A549 treated with RU486 at 1 μM for 4 hours (cell line): ENCODE measurements at places on chromosomes 1 and 21. TPM values are rescaled to one million over a fixed set of nuclear protein-coding genes. Genes with fewer than 3 reads are reported as not detected.

The ATP1B1 gene
- 180 to 270 TPM (median 253 TPM) in 5 replicates for total RNA-seq

The LINGO4 gene
- total RNA-seq = not detected in 5 replicates

The SIM2 gene
- 9.0 to 12.1 TPM (median 11.1 TPM) in 5 replicates for total RNA-seq

The VPS26C gene
- total RNA-seq = 23.5 to 32.7 TPM (median 28.0 TPM) in 5 replicates

The TFF2 gene
- total RNA-seq = 0.47 TPM in 1 of 5 replicates, not detected in the others

The FCRL1 gene
- not detected in 5 replicates for total RNA-seq

The CD1C gene
- total RNA-seq = not detected in 5 replicates

The CD1E gene
- not detected in 5 replicates for total RNA-seq

The GREM2 gene
- 0.17 to 0.35 TPM (median 0.23 TPM) in 5 replicates for total RNA-seq

The ACTA1 gene
- total RNA-seq = 0.09 to 0.29 TPM (median 0.13 TPM) in 5 replicates

The MEX3A gene
- total RNA-seq = 1.2 to 3.2 TPM (median 2.3 TPM) in 5 replicates

The REN gene
- total RNA-seq = not detected in 5 replicates

The TEX38 gene
- total RNA-seq = 0.13 TPM in 1 of 5 replicates, not detected in the others

The PRRX1 gene
- 0.02 TPM in 1 of 5 replicates, not detected in the others for total RNA-seq

The DTL gene
- total RNA-seq = 21.4 to 31.7 TPM (median 26.7 TPM) in 5 replicates

The ZBTB8B gene
- not detected in 5 replicates for total RNA-seq

The PER3 gene
- 0.57 to 1.2 TPM (median 0.67 TPM) in 5 replicates for total RNA-seq

The CFHR1 gene
- total RNA-seq = 0.16 to 0.30 TPM (median 0.23 TPM) in 4 of 5 replicates, not detected in the other

The MSH4 gene
- not detected in 5 replicates for total RNA-seq

The DNAJC28 gene
- 0.25 to 0.57 TPM (median 0.30 TPM) in 4 of 5 replicates, not detected in the other for total RNA-seq

The GBP4 gene
- 0.03 TPM in 1 of 5 replicates, not detected in the others for total RNA-seq

The DPT gene
- not detected in 5 replicates for total RNA-seq

The COL6A2 gene
- 13.4 to 17.7 TPM (median 15.2 TPM) in 5 replicates for total RNA-seq

The ERICH3 gene
- total RNA-seq = not detected in 5 replicates

The FALEC gene
- total RNA-seq = 0.29 to 0.46 TPM in 2 of 5 replicates, not detected in the others

The SHISA4 gene
- 11.4 to 20.1 TPM (median 17.0 TPM) in 5 replicates for total RNA-seq

The ADAMTS5 gene
- not detected in 5 replicates for total RNA-seq

The HSD3B2 gene
- total RNA-seq = not detected in 5 replicates

The AMY2A gene
- total RNA-seq = not detected in 5 replicates

The CD55 gene
- total RNA-seq = 106 to 129 TPM (median 115 TPM) in 5 replicates

The KCNE2 gene
- total RNA-seq = not detected in 5 replicates

The HSPG2 gene
- total RNA-seq = 40.7 to 63.0 TPM (median 51.5 TPM) in 5 replicates
